HFF-Myc (cell line): ENCODE measurements at places on chromosomes 5 and 9.

- no peak for DNase-seq
These were observed 627.9 kb upstream of the RORB start for GRCh38 chr9:73869264-73869663.

DNA sequence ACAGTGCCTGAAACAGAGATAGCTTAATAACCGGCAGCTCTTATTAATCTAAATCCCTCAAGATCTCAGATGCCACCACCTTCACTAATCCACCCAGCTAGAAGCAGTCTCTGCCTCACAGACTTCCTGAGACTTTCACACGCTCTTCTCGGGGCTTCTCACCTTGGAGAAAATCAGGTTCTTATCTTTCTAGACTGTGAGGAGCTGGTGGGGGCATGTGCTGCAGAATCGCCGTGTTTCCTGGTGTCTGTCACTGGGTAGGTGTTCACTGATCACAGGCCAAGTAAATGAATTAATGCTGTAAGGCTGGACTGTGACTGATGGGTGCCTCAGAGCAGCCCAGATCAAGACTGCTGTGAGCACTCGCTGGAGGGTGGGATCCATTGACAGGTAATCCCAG lies 101.7 kb downstream of the PSD2 start:
- no peak for DNase-seq

DNA sequence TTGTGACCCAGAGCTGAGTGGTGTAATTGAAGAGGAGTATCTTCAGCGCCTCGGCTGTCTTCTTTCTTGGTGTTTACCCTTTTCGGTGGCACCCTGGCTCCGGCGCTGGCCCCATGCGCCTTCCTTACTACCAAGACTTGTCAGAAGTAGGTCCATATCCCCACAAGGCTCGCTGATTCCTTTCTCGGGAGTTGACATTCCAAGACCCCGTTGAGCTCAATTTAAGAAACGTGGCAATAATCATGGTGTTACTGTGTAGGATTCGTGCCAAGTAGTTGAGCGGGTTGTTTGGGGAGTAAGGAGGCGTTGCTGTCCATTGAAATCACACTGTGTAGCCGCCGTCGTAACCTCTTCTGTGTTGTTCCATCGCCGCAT lies 795 bp downstream of the NDUFAF2 start:
- DNase-seq: no peak

GRCh38 chr9:13898957-13899356 lies 415.0 kb downstream of the NFIB start:
- DNase-seq: no peak

GRCh38 chr5:151772029-151772845 lies 483 bp downstream of the G3BP1 start:
- DNase-seq: no peak

DNA sequence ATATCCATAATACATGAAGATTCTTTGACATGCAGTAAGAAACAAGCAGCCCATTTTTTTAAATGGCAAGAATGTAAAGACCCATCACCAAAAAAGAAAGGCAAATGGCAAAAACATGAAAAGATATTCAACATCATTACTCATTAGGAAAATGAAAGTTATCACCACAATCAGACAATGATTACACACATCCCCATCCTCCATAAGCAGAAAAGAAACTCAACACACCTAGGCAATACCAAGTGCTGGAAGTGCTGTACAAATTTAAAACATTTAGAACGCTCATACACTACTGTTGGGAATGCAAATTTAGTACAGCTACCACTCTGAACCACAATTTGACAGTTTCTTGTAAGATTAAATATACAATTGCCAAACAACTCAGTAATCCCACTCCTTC lies 466.7 kb downstream of the ACTL7B start:
- no peak for DNase-seq

GRCh38 chr5:141382469-141383294 lies at the start of gene PCDHGA7:
Gene PCDHGA7 (plus strand): TSS chr5:141382742. CDS start chr5:141382900, 158 bp downstream.
- no peak for DNase-seq

DNA sequence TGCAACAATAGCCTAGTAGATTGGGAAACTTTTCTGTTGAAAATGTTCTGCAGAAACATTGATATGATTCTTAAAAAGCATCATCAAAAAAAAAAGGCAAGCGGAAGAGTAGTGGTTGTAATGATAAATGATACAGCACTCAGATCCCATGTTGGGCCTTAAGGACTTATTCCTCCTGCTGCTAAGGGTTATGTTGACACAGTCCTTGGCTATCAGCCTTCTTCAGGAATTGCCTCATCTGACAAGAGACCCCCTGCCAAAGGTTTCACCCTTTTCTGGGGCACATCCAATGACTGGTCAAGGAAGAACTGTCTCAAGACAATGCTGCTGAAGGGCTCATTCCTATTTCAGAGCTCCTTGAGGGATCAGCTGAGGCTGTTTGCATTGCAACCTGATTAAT lies 44.3 kb upstream of the MAMDC2 start:
- no peak for DNase-seq
